ENCODE measurements at places on chromosomes 6 and 20.

GRCh38 chr20:46984405-46984804, 89.8 kb downstream of the EYA2 start:
- DNase-seq = no peak

GRCh38 chr6:24918641-24919055, 17.1 kb downstream of the RIPOR2 start:
- DNase-seq = no peak

DNA sequence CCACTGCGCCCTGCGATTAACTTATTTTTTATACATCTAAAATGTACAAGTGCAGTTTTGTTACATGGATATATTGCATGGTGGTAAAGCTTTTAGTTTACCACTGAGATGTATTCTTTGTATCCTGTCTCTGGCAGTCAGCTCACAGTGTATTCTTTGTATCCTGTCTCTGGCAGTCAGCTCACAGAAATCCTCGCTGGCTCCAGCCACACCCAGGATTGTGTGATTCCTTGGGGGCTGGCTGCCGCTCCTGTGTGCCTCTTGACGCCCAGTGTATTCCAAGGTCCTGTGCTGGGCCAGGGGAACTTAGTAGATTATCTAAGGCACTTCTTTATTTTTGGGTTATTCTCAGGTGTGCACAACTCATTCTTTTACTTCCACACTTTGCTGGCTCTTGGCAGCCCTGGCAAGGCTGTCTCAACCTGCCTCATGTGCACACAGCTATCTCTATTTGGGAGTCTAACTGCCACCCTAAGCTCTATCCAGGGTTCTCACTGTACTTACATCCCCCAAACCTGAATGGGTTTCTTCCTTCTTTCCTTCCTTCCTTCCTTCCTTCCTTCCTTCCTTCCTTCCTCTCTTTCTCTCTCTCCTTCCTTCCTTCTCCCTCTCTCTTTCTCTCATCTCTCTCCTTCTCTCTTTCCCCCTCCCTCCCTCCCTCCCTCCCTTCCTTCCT, 12.4 kb upstream of the RNF24 start:
- DNase-seq = no peak

DNA sequence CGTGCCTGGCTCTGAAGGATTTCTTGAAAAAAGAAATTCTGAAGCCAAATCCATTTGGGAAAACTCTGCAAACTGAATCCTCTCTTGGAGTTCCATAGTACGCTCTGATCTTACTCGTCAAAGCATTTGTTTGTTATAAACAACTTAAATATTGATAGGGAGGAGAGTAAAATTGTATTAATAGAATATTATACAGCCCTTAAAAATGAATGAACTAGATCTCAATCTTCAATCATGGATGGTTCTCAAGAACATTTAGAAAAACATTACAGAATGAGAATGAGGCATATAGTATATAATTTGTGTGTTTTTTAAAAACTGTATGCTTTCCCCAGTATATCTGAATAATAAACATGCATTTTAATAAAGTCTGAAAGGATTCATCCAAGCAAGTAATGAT, 24.8 kb downstream of the KCTD20 start:
- DNase-seq = no peak

GRCh38 chr6:3748208-3749066, 3.1 kb downstream of the PXDC1 start:
- no peak for DNase-seq

GRCh38 chr20:21265261-21266190, 37.6 kb upstream of the XRN2 start:
- no peak for DNase-seq

DNA sequence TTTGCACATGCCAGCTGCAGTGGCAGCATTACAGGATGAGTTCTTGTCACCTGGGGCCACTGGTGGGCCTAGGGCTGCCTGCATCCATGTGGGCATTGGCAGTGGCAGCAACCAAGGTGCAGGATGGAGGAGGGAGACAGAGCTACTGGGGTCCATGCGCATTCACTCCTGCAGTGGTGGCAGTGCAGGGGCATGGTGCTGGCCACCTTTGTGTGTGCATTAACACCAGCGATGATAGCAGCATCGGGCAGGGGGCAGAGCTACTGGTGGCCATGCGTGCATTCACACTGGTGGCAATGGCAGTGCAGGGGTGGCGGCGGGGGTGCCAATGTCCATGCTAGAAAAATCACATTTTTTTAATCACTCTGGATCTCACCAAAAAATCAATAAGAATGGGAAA, 730.0 kb downstream of the KHDRBS2 start:
- no peak for DNase-seq

DNA sequence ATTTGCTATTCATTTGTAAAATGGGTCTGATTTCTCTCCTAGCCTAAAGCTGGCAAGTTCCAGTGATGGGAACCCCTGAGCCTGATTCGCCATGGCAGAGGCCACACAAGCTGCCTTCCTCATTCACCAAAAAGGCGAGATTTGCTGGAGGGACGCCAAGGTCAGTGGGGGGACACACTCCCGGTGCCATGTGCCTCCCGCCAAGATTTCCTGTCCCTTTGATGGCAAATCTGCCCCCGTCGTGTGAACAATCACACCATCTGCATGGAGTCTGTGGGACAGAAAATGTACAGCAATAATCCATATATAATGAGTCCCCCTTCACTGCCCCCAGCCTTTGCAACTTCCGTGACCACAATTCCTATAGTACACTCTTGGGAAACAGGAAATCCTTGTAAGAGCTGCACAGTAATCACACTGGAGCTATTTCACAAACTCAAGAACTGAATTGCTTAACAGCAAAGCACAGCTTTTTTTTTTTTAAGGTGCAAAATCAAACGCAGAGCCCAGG, 15.7 kb upstream of the IGF2R start:
- no peak for DNase-seq

DNA sequence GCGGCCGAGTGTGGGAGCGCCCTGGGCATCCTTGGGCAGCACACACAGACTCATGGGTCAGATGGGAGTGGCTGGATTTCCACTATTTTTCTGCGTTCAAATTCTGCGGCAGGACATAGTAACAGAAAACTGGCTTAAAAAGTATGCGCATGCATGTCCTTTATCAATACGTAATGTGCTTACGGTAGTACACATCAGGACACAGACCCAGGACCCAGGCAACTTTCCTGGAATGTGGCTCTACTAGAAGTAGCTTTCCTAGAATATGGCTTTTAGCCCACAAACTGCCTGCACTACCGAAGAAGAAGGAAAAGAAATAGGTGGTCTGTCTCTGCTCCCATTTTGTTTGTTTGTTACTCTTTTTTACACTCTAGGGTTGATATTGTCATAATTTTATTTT, 43.4 kb upstream of the SHLD1 start:
- DNase-seq = no peak

GRCh38 chr20:49115564-49115963, 69.5 kb downstream of the CSE1L start:
- DNase-seq = no peak

GRCh38 chr6:167303675-167304625, 12.8 kb downstream of the UNC93A start:
- no peak for DNase-seq

GRCh38 chr6:20205722-20206161, 6.5 kb downstream of the MBOAT1 start:
- no peak for DNase-seq

GRCh38 chr6:141028791-141029280, 1103.9 kb upstream of the GJE1 start:
- DNase-seq = no peak

DNA sequence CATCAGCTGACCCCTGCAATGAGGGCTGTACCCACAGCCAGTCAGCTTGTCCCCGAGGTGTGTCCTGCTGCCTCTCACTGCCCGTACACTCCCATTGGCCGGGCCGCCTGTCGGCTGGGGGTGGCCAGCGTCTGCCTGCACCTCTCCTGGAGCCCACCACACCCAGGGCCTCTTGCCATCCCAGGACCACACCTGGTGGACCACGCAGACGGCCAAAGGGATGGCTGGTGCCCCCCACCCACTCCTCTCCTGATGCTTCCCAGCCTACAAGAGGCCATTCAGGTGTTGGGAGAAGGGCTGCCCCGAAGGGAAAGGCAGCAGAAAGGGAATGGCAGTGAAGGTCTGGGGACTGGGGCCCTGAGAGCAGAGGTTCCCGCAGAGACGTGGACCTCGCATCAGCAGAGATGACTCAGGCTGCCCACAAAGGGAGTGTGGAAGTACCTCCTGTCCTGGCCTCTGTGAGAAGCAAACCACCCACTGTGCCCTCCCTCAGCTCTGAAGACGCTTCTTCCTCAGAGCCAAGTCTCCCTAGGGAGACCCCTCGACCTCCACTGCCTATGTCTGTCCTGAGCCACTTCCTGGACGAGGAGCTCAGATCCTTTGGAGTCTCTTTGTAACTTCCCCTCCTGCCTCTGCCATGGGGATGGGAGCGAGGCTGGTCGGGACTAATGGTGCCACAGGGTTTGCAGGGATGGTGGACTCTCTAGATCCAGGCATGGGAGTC, 60.9 kb downstream of the PYGB start:
- no peak for DNase-seq

DNA sequence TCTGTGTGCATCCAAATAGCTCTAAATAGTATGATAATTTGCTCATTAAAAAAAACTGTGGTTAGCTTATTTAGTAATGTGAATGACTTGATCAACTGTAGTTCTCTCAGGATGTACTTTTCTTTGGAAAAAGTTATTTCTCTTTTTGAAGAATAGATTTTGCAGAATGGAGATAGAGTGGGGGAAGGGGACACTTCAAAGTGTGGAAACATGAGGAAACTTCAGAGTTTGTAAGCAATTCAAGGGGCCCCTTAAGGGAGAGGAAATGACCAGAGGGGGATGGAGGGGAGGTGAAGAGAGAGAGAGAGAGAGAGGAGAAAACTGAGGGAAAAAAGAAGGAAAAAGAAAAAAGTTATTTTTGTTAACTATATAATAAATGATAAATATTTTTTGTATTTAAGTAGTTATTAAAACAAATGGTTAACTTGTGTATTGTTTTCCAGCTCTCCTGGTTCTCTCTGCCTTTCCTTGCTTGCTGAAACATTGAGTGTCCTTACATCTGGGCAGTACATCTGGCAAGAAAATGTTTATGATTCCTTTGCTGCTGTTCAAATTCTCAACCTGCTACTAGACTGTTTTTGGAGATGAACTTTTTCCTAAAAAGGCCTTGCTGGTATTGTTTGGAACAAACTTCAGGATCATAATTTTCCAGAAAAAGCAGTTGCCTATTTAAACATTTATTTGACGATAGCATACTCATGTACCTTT, 497.5 kb upstream of the CITED2 start:
- DNase-seq = no peak

- DNase-seq = no peak
Measured at GRCh38 chr6:167643223-167643622, 183.5 kb upstream of the AFDN start.

DNA sequence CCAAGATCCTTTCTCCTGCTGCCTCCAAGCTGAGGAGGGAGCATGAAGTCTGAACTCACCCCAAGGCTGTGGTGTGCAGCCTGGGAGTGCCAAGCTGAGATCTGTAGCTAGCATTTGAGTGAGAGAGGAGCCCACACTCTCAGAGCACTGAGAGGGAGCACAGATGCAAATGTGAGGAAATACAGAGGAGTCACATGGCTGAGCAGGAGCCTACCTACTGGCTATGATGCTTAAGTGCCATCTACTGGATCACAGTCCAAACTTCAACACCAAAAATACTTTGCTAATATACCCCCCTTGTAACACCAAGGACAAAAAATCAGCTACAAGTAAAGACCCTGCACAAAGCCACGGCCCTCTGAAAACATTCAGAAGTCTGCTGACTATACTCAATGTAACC, 94.4 kb upstream of the IMPG1 start:
- DNase-seq = no peak

All from stimulated activated CD4-positive, alpha-beta T cell treated with anti-CD3 and anti-CD28 coated beads, Interleukin-15, amount 100 ng/mL, for 1 hour (primary cell).